CD8-positive, alpha-beta T cell (primary cell): ENCODE measurements at places on chromosomes 5 and 9.

GRCh38 chr9:116713271-116713670 lies 26.2 kb downstream of the TRIM32 start:
- no peak for DNase-seq

DNA sequence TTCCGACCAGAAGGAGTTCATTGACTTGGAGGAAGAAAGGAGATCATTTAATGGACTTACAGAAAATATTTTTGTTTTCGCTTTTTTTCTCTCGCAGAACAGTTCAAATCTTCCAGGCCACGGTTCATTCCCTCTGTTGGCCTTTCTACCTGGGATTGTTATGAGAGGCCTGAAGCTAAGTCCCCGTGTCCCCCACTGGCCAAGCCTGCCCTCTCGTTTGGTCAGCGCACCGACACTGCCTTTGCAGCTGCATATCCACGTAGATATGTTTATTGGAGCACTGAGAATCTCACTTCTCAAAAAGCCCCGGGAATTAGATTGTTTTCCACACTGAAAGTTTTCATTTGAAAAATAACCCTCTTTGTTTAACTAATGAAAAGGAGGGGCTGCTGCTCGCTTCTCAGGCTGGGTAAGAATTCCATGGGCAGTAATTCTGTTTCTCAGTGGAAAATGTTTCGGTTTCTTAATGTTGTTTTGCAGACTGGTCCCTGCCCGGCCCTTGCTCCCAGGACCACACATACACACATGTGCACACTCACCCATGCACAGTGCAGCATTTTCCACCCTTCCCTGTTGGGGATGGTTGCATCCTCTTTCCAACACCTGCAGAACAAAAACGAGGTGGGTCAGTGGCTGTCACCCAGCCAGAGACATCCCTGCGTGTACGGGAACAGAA lies 655.7 kb downstream of the BNC2 start:
- DNase-seq, result no peak

DNA sequence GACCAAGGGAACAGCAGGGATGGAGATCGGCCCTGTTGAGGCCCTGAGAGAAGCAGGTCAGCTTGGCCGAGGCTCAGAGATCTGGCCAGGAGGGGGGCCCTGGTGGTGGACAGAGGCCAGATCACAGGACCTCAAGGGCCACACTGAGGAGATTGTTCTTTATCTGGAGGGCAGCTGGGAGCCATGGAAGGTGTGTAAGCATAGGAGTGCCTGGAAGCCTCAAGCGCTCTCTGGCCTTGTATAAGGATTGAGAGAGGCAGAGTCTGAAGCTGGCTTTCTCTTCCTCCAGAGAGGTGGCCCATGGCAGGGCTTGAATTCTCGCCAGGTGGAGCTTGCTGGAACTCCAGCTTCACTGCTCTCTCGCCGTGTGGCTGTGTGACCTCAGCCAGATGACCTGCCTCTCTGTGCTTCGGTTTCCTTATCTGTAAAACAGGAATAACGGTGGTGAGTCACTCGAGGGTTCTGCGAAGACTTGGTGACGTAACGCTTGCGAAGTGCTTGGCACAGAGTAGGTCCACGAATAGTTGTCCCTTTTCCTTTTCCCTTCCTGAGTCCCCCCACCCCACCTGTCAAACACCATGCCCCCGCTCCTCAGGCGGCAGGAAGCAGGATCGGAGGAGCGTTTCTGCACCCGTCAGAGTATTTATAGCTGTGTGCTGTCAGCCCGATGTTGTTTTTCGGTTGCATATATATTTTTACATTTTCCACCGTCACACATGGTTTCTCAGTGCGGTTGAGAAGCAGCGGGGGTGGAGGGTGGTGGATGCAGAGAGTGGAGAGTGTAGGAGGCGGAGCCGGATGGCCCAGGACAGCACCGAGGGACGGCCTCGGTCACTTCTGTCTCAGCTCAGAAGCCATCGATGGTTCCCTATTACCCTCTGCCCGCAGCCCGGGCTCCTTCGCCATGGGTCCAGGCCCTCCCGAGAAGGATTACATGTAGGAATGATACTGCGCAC lies 17.0 kb upstream of the CRB2 start:
- peak; percentile 8 for DNase-seq

DNA sequence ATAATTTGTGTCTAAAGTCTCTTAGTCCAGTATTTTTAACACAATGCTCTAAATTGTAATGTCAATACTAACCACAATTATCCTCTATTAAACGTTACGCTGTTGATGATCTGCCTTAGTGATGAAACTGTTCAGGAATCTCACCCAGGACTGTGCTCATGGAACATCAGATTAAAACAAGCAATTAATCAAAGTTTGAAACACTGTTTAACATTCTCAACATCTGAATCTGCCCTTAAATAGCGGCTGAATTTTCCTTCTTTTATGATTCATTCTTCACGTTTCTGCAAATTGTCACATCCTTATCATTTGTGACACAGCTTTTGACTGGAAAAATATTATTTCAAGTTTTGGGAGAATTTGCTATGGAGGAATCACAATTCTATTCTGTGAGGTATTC lies 113.8 kb downstream of the MARCHF11 start:
- DNase-seq, result no peak

DNA sequence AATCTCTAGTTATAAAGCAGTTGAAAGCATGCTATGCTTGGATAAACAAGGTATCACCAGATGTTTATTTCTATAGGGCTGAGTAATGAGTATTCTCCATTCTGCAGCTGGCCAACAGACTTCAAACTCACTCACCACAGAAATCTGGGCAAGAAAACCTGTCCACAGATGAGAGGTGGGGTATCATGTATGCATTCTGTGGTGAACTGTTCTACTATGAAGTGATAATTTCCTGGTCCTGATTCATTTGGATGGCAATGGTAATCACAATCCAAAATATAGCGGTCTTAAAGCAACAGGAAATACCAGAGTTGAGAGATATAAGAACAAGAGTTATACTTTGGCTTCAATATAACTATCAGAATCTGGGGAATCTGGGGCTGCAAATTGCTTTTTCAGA lies 65.9 kb upstream of the EFNA5 start:
- no peak for DNase-seq

- no peak for DNase-seq
These were observed 28.7 kb downstream of the TPD52L3 start for GRCh38 chr9:6356904-6357303.

GRCh38 chr5:147216552-147217154 lies 18.2 kb upstream of the STK32A start:
- DNase-seq, result no peak

GRCh38 chr5:132162945-132163344 lies 64.7 kb downstream of the P4HA2 start:
- no peak for DNase-seq

- no peak for DNase-seq
These were observed 31.4 kb downstream of the CHSY3 start for GRCh38 chr5:129935626-129936025.

- no peak for DNase-seq
These were observed 11.1 kb downstream of the HNRNPAB start for GRCh38 chr5:178215280-178216002.

GRCh38 chr5:96197347-96197746 lies 235.7 kb upstream of the ELL2 start:
- no peak for DNase-seq

GRCh38 chr5:34737731-34738130 lies 81.6 kb downstream of the RAI14 start:
- no peak for DNase-seq

DNA sequence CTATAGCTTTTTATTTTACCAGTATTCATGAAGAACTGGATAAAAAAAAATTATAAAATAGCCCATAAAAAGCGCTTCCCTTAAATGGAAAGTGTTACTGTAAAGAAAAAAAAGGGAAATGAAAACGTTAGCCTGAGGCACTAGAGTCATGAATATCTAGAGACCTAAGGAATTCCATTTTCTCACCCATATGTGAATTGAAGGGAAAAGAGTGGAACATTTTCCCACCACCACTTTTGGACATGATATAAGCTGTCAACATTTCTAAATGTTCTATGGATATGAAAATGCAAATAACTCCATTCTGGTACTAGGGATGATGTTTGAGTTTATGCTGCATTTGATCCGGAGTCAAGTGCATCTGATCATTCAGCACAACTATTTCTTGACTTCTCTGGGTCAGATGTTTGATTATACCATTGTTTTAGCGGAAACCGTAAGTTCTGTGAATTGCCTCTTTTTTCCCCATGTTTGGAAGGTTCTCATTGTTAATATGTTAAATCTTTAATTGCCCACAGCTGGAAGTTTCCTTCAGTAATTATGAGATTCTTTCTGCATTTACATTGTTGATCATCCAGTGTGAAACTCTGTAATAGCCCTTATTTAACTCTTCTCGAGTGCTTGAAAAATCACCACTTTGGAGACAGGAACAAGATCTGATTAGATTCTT lies 467.4 kb upstream of the SEMA6A start:
- no peak for DNase-seq

GRCh38 chr5:16862777-16863176 lies 73.3 kb downstream of the MYO10 start:
- no peak for DNase-seq

DNA sequence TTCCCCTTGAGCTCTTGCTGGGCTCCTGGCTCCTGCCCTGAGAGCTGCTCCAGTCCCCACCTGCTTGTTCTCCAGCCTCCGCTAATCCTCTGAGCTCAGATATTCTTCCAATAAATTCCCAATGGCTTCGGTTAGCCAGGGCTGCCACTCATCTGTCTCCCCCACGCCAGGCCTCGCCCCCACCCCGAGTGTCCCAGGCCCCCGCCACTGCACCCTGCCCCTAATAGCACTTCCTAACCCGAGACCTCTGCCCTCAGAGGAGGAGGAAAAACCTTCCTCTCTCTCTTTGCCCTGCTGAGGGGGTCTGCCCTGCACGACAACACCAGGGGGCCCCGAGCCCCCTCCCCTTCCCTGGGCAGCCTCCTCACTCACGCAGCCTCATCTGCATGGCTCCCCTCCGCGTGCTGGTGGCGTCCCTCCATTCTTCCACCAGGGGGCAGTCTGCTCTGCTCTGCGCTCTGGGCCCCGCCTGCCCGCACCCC lies 5.4 kb upstream of the LCN15 start:
- no peak for DNase-seq

- no peak for DNase-seq
These were observed 31.2 kb upstream of the LRRC14B start for GRCh38 chr5:160173-160510.

GRCh38 chr5:168613996-168614395 lies 34.8 kb upstream of the PANK3 start:
- DNase-seq, result no peak

GRCh38 chr5:154397652-154398406 lies 48.0 kb upstream of the SAP30L start:
- DNase-seq, result no peak

DNA sequence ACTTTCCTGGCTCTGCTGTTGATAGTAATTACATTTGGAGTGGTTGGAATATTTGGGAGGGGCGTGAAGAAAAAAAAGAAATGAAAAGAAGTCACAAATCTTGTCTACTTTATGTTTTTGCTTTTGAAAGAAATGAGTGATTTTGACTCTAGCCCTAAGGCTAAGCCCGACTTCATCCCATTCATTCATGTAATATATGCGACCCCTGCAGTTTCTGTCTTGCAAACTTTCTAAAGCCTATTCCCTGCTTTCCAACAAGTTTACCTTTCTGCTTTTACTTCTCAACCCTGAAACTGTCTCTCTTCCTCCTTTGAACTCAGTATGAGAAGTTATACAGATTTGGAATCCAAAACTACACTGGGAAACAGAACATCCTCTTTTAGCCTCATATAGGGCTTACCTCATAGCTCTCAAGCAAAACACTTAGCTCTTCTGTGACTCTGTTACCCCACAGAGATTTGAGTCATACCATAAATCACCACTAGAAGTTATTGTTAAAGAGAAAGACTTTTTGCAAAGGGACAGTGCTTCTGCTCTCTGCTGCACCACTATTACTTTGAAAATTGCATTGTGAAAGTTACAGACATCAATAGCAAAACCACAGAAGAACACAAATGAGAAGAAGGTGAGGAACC lies 1.6 kb downstream of the CFAP95 start:
- DNase-seq, result no peak

DNA sequence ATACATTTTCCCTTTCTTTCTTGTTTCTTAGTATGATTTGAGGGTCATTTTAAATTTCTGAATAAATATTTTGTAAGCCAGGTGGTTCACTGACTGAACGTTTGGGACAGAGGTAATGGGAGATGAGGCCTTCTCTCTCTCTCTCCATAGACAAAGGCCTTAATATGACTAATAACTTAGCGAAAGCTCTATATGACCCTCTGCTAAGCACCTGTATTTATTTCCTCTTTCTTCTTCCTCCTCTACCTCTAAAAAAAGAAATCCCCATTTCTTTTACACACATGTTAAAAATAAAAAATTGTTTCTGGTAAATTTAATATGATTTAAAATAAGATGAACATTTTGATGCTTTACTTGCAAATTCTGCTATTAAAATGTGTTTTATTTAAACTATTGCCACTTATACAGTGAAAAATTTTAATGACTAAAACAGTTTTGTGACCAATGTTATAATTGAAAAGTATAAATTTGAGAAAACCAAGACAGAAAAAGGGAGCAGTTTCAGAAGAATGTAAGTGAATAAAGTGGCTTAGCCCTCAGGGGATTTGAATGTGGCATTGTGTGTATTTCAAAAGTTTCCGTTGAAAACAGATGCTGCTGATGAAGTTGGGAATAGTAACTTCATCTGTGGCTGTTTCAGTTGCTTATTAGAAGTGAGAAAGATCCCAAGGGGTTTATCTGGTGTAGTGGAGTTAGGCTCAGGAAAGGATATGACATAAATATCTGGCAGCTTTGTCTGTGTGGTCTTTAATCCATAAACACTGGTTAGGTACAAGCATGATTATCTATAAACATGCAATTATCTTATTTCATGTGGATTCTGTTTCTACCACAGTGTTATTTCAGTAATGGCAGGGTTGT lies 128.6 kb upstream of the GRHPR start:
- no peak for DNase-seq

- no peak for DNase-seq
These were observed 54.7 kb downstream of the COL23A1 start for GRCh38 chr5:178535299-178536175.

GRCh38 chr5:143683459-143683858 lies 128.5 kb upstream of the HMHB1 start:
- DNase-seq, result no peak

DNA sequence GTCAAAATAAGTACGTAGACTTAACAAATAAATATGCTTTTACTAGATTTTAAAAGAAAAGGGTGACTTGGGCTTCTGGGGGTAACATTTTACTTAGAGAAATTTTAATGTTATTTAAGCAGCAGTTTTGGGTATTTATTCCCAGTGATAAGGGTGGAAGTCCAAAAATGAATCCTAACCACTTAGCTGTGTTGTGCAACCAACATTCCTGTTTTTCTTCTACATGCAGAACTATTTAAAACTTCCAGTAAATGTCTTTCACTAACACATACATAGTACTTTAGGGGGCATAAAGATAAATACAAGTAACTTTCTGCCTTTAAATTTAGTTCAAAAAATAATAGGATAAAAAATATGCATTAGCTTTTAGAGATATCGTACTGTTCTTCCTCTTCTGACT lies 436.7 kb downstream of the CTNND2 start:
- no peak for DNase-seq

- DNase-seq, result no peak
These were observed 233.1 kb downstream of the FANCC start for GRCh38 chr9:95084254-95084934.

DNA sequence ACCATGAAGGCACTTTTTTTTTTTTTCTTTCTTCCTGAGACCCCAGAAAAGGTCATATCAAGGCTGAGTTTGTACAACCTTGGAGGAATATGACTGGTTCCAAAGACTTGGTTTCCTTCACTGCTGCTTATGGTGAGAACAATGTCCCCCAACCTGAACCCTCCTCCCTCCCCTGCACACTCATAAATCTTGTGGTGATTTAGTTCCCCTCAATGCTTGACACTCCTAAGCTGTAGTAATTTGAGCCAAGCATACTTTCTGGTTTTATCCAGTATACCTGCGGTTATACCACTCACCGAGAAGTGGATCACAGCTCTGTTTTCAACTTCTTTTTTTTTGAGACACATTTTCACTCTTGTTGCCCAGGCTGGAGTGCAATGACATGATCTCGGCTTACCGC lies 149.9 kb upstream of the KLF4 start:
- DNase-seq, result no peak
